Fibroblast of skin of left quadriceps (primary cell): ENCODE measurements at places on chromosomes 3 and 15.

DNA sequence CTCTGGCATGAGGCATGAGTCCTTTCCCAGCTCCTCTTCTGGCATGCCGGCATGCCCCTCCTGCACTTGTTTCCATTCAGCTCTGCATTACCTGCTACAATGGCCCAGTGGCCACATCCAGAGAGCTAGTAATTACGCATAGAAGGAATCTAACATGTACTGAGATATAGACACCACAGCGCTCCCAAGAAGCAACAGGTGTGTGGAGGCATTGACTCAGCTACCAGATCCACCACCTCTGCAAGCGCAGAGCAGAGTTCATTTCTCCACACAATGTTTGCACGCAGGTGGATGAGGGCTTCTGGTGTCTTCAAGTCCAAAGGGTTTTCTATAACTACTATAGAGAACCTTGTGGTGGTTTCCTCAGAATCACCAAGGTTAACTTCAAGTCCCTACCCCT, 4.2 kb downstream of the MOBP start:
- no peak for DNase-seq

- no peak for DNase-seq
Measured at GRCh38 chr3:172973799-172974198, 167.2 kb downstream of the SPATA16 start.

GRCh38 chr3:23324745-23325144, 121.6 kb downstream of the UBE2E2 start:
- DNase-seq, result peak; percentile 53

DNA sequence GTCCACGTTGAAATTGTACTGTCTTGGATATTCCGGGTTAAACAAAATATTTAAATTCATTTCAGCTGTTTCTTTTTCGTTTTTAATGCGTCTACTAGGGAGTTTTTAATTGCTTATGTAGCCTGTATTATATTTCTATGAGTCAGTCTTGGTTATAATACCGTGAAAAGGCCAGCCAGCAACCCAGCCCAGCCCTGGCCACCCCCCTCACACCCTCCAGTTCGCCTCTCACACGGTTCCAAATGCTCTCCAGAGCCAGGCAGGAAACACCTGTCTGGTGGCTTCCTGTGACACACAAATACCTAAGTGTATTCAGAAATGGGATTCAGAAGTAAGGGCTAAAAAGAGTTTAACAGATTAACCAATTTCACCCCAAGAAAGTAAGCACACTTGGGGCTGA, 4.4 kb downstream of the SH3BP5 start:
- no peak for DNase-seq

DNA sequence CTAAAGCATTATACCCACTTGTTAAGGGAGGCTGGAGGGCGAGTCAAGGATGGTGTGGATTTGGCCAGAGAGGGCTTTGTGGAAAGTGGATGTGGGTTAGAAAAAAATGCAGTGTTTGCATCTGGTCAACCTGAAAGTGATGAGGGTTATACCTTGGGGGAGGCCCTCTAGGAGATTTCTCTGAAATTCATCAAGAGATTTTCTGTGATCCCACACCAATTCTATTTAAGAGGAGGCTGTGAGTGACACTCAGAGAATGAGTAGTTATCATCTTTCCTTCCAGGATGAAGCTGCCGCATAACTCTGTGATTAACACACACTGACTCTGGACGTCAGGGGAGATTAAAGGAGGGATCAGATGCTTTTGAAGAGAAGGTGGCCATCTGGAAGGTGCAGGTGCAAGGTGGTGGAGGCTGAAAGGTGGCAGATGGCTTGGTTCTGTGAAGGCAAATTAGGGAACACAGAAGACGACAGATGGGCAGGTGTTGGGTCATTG, 54.8 kb downstream of the ANAPC13 start:
- no peak for DNase-seq

- DNase-seq, result no peak
Measured at GRCh38 chr3:25575001-25575400, 89.7 kb downstream of the TOP2B start.

GRCh38 chr3:25872200-25872877, 82.4 kb downstream of the OXSM start:
- no peak for DNase-seq

GRCh38 chr3:26018889-26019288, 229.0 kb downstream of the OXSM start:
- no peak for DNase-seq

DNA sequence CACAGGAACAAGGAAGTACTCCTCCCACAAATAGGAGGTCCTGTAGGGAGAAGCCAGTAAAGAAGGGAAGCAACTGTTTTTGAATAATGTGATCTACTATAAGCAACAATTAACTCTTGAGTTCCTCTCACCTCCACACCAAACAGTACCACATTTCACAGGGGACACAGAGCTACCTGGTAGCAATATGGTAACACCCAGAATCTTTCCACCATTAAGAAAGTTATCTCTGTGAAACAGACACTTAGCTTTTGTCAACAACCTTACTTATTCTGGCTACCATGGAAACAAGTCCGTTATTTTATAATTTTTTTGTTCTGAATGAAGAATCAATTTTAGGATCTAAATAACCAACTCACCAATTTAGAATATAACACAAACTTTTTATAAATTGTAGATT, 49.5 kb downstream of the TBL1XR1 start:
- no peak for DNase-seq

DNA sequence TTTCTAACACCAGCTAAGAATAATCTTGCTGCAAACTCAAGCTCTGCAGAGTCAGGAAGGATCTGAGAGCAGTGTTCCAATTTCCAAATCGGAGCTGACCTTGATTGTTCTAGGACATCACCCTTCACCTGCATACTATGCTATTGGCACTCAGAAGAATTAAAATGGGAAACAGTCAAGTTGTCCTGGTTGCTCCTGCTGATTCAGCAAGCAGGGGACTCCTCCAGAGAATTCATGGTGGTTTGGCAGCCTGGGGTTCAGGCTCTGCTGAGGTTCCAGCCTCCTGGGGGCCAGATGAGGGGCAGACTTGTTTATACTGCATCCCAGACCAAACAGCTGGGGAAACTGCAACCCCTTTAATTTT, 213.7 kb upstream of the ADAMTS9 start:
- no peak for DNase-seq

DNA sequence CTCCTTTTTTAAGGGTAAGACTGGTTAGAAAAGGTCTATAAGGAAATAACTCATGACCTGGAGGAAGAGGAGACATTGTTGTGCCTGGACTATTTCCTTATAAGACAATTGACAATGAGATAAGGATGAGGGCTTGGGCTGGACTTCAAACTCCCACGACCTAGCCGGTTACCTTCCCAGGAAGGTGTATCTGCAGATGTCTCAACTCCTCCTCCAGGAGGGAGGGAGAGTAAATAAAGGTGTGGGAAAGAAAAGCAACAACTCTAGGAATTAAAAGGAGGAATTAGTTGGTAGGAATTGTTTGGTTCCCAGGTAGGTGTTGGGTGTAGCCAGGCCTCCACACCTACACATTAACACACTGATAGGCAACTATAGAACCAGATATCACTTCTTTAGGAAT, 97.8 kb upstream of the TBL1XR1 start:
- no peak for DNase-seq

- no peak for DNase-seq
Measured at GRCh38 chr3:134847349-134847748, 52.3 kb downstream of the EPHB1 start.

- no peak for DNase-seq
Measured at GRCh38 chr15:70166506-70167087, 68.9 kb upstream of the TLE3 start.

DNA sequence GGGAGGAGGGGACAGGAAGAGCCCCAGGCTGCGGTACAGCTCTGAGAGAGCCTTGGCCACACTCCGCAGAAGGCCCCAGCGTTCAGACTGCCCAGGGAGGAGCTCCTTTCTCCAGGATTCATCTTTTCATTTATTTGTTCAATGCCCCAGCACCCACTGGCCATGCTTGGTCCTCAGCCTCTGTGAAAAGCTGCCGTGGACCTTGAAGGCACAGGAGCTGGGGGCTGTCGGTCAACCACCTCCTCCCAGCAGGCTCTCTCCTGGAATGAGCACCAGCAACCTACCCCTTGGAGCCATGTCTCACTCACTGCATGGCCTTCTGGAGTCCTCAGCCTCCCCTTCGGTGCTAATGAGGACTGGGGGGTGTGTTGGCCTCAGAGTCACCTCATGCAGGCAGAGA, 21.6 kb upstream of the PRR23E start:
- no peak for DNase-seq

DNA sequence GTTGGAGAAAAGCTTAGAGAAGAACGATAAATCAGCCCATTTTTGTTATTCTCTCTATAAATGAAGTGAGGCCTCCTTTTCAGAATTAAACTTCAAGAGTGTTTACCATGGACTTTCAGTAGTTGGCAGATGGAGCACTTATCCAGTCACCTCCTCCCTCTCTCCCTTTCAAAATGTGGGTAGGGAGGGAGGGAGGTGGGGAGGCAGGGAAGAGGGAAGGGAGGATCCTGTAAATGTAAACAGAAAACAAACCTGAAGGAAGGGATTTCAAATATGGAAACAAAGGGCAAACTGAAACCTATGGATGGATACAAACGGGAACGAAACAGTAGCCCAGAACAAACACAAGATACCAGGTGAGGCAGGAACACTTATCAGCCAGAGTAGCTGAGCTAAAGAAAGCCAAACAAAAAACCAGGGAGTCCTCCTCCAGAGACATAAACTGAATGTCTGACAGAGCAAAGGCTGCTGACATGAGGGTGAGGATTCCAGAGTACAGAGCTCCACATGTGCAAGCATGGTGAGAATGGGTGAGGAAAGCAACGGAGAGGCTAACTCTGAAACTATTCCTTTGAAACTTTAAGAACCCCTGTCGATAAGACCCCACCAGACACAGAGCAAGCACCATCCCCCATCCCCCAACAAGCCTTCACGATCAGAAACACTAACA, 41.0 kb upstream of the GP5 start:
- no peak for DNase-seq

GRCh38 chr3:16482770-16483531, 30.5 kb downstream of the RFTN1 start:
- DNase-seq, result no peak

DNA sequence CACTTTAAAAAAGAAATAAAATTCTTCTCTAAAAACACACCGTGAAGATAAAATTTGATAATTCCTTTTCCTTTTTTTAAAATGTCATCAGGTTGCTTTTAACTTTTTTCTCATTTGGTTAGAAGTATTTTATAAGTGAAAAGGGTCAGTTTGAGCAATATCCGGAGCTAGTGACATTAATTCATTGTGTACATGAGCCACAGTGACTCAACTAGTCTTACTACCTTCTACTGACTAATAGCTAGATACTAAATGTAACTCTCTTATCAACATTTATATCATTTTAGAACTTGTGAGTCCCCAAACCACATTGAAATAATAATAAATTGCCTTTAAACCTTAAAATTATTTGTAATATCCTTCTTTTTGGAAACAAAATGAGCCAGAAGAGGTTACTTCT, 101.2 kb upstream of the ZBTB20 start:
- DNase-seq, result no peak

DNA sequence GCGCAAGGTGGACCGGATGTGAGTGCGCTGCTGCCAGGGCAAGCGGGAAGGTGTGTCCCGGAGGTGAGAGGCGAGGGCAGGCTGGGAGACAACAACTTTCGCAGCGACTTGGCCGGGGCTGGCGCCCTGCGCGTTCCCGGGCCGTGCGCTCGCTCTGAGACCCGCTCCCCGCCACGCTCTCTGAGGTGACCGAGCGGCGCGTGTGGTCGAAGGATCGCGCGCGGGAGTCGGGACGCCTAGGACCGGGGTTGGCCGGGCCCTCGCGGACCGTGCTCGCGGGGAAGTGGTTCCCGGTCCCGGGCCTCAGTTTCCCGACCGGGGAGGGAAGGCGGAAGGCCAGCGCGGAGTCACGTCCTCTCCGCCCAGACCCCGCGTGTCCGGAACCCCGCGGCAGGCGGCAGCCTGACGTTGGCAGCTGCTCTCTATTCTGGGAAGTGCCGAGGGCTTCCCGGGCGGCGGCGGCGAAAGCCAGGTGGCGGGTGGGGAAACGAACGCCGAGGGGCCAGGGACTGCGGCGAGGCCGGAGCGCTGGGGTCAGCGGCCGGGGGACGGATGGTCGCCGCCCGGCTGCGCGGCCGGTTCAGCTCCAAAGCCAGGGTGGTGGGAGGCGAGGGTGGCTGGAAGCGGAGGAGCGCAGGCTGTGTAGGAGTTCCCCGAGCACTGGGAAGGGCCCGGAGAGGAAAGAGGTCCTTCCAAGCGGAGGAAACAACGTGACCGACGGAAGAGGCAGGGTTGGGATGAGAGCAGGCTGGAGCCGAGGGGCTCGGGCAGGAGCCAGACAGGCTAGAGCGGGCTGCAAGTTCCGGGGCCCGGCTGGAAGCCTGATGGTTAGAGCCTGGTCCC, 1.0 kb upstream of the IGF2BP2 start:
- no peak for DNase-seq

DNA sequence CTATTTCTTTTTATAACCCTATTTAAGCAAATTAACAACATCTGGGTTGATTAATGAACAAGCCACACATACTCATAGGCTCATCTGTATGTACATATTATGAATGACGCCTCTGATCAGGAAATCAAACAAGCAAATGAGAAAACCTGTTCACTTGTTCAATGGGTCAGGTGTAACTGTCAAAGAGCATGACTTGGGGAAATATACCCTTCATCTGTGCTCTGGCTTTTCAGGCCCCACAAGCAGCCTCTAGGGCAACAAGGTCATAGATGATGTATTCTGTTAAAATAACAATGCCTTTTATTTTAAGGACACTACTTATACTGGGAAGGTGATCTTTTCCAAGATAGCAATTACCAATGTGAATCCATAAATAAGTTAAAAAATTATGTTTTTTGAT, 102.0 kb downstream of the RBMS3 start:
- no peak for DNase-seq

- DNase-seq, result no peak
Measured at GRCh38 chr3:155093261-155093660, 13.1 kb downstream of the MME start.

- DNase-seq, result no peak
Measured at GRCh38 chr3:181534781-181535221, 176.9 kb upstream of the SOX2 start.

- DNase-seq, result no peak
Measured at GRCh38 chr15:98755138-98755537, 106.8 kb downstream of the IGF1R start.

GRCh38 chr3:178915365-178915764, 156.2 kb downstream of the ZMAT3 start:
- DNase-seq, result no peak

GRCh38 chr15:95944661-95945255, 385.7 kb upstream of the NR2F2 start:
- DNase-seq, result no peak

DNA sequence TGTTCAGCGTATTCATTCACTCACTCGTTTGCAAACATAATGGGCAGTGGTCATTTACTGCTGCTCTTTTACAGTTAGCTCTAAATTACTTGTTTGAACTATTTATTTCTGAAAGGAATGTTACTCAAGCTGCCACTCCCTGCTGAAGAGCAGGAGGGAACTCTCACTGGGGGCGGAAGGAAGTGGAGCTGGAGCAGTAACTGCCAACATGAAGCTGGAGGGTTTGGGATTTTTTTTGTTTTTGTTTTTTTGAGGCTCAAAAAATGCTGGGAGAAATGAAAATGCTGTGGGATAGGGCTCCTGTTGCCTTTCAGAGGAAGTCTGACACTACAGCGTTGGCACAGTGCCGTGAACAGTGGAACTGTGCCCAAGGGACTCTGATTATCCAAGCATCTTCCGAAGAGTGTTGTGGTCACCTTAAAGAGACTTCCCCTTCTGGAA, 44.1 kb downstream of the SENP2 start:
- DNase-seq, result no peak

- DNase-seq, result no peak
Measured at GRCh38 chr15:31398677-31399301, 72.2 kb downstream of the KLF13 start.
